ENCODE measurements at places on chromosomes 2 and 18.

DNA sequence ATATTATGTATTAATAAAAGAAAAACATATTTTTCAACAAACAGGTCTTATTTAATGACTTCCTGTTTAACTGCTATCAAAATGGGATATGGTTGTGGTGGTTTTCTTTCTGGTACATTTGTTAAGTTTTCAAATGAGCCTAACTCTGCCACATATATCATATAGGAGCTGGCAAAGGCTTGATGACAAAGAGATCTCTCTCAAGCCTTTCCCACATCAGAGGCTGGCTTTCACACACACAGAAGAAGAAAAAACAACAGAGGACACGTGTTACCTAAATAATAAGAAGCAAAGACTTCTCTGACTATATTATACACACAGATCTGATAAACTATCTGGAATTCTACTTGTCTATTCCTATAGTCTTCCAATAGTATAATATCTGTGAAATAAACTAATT, 46.1 kb downstream of the CFAP36 start:
- peak; percentile 23 for DNase-seq

DNA sequence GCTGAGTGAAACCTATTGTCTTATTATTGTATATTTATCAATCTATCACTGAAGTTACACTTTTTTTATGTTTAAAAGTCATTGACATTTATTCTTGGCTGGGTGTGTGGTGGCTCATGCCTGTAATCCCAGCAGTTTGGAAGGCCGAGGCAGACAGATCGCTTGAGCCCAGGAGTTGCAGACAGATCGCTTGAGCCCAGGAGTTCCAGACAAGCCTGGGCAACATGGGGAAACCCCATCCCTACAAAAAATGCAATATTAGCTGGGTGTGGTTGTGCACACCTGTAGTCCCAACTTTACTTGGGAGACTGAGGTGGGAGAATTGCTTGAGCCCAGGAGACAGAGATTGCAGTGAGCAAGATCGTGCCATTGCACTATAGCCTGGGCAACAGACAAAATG, 97.8 kb downstream of the EPC2 start:
- no peak for DNase-seq

DNA sequence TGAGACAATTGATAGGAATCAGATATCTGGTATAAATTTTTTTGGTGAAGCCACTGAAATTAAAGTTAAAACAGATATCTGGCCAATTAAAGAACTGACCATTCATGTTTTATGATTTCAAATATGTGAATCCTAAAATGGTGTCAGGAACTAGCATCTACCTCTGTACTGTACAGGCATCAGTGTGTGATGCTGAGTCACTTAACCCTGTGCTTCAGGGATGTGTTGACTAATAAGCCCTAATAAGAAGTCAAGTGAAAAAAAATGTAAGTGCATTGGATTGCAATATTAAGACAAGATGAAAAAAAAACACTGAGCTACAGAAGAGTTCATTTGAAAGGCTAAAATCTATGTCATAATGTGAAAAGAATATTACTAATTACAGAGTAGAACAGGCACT, 9.1 kb upstream of the UNC80 start:
- DNase-seq = no peak

DNA sequence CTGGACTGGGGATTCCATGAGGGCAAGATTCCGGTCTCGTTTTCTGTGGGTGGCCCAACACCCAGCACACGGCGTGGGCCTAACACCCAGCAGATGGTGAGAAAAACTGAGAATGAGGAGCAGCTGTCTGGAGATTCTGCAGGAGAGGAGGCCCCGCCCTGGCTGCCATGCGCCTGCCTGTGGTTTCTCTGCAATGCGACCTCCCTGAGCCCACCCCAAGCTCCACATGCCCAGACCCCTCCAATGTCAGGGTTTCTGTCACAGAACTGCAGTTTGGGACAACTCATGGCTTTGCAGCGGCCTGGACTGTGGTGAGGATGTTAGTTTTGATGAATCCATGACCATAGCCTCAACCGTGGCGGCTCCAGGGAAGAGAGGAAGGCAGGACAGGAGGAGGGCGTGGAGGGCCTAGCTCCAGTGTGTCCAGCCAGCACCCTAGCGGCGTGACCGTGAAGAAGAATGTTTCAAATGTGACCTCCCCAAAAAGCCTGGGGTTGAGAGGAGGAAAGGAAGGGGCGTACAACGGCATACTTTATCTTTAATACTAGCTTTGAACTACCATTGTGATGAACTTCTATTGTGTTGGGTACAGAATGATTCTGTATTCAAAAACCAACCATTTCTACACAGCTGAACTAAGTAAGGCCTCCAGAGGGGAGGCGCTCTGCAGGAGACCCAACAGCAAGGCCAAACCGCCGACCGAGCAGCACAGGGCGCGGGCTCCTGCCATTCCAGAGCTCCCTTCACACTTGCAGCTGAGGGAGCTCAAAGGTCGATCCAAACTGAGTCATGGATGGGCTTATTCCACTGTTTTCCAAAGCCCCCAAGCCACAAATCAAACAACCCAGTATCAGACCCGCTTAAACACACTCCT, 3.4 kb downstream of the PXDN start:
- DNase-seq = no peak

DNA sequence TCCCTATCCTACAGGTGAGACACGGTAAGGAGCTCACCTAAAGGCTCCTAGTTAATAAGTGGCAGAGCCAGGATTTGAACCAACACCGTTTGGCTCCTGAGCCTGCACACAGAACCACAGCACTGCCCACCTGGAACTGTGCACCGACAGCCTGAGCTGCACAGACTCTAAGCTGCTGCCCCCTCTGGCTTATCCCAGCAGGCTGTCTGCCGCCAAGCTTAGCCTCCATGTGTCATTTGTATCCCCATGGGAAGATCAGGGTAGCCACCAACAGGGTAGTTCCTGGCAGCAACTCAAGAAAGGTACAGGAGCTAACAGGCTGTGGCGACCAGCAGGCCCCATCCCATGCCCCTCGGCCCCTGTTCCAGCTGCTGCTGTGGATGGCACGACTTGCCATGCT, 135.7 kb downstream of the LRRC30 start:
- no peak for DNase-seq

- no peak for DNase-seq
These were observed 4.2 kb upstream of the ZBTB7C start for GRCh38 chr18:48413342-48413741.

GRCh38 chr18:44744161-44745121, 63.8 kb downstream of the SETBP1 start:
- no peak for DNase-seq

GRCh38 chr18:51196811-51197660, 445 bp downstream of the MEX3C start:
- peak; percentile 47 for DNase-seq

GRCh38 chr18:22827216-22827615, 105.9 kb upstream of the RBBP8 start:
- DNase-seq = no peak

DNA sequence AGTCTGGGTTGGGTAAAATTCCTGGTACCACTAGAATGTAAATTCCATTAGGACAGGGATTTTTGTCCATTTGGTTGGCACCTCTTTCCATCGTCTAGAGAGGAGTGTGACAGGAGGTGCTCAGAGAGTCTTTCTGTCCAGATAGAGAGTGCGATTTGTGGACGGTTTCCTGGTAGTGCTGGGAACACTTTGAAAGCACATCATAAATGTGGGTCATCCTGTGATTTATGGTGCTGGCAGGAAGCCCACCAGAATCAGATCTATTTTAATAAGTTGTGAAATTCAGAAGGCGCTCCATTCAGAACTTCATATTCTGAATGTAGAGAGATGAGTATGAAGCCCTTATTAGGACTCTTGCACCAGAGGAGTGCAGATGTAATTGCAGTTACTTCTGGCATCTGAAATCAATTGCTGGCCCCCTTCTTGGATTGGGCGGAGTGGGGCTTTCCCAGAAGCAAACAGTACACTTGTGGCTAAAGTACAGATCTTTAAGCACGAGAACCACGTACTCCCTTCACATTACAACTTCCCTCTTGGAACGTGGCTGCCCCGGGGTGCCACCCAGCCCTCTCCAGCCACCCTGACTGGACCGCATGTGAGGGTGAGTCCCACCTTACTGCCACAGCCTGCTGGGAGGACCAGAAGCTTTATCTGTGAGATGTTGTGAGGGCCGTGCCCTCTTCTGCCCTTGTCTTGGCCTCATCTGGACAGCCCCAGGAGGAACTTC, 243.2 kb downstream of the MYO3B start:
- no peak for DNase-seq

GRCh38 chr2:214995926-214996670, 142.3 kb downstream of the ABCA12 start:
- DNase-seq = no peak

GRCh38 chr2:41101281-41101680, 649.4 kb upstream of the SLC8A1 start:
- DNase-seq = no peak

Data from CD4-positive, alpha-beta T cell treated with Interleukin-6 for 4 hours (primary cell).